ENCODE measurements at places on chromosomes 1 and 21. TPM values are rescaled to one million over a fixed set of nuclear protein-coding genes. Genes with fewer than 3 reads are reported as not detected.

Gene CD48
- 255 TPM for total RNA-seq

Gene KRTAP19-1
- total RNA-seq: not detected

Gene LIN28A
- total RNA-seq: not detected

Gene NCSTN
- total RNA-seq: 110 TPM

Gene METTL13
- total RNA-seq: 35.4 TPM

Gene CD1E
- total RNA-seq: not detected

Gene SPATA17
- total RNA-seq: not detected

Gene EFNA3
- 1.6 TPM for total RNA-seq

Gene CDC42BPA
- total RNA-seq: 0.15 TPM

Gene HFM1
- not detected for total RNA-seq

Gene HLX
- 7.7 TPM for total RNA-seq

Gene UQCRHL
- 1.8 TPM for total RNA-seq

Gene QSOX1
- 16.9 TPM for total RNA-seq

Gene IGSF5
- not detected for total RNA-seq

Gene TMOD4
- total RNA-seq: 3.5 TPM

Gene TPTE
- total RNA-seq: not detected

Gene TP73
- total RNA-seq: 2.0 TPM

Gene LCE2A
- total RNA-seq: not detected

Gene SPATA45
- 0.64 TPM for total RNA-seq

Gene FLG2
- not detected for total RNA-seq

Gene TIE1
- 0.10 TPM for total RNA-seq

Gene SAMSN1
- total RNA-seq: 57.6 TPM

Gene SPOCD1
- total RNA-seq: not detected

Gene TMEM69
- total RNA-seq: 24.6 TPM

Gene AADACL3
- not detected for total RNA-seq

Gene ARHGEF2
- 247 TPM for total RNA-seq

Gene OLFML2B
- 0.12 TPM for total RNA-seq

Gene CRYBG2
- total RNA-seq: 1.8 TPM

Gene RHBDL2
- total RNA-seq: not detected

Gene FAM72A
- 2.3 TPM for total RNA-seq

Gene PTGER3
- 0.22 TPM for total RNA-seq

Gene C1orf87
- total RNA-seq: not detected

Gene LMOD1
- total RNA-seq: not detected

Gene OR2T35
- 0.30 TPM for total RNA-seq

Gene SYCP1
- not detected for total RNA-seq

All from B cell (primary cell).